Natural killer cell treated with Interleukin-12 subunit alpha and Interleukin-12 subunit beta and Interleukin-15 and Interleukin-18, amount 100 ng/mL, for 72 hours (primary cell): ENCODE measurements at places on chromosomes 5 and 9.

DNA sequence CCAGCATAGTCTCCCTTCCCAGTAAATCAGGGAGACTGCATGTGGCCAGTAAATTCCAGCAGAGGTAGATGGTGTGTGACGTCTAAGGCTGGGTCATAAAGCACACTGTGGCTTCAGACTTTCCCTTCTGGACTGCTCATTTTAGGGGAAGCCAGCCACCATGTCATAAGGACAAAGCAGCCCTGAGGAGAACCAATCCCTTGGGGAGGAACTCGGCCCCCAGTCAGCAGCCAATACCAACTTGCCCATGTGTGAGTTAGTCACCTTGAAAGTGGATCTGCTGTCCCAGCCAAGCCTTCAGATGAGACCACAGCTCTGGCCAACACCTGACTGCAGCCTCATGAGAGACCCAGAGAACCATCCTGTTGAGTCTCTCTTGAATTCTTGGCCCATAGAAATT, 14.7 kb upstream of the NINJ1 start:
- DNase-seq: no peak

DNA sequence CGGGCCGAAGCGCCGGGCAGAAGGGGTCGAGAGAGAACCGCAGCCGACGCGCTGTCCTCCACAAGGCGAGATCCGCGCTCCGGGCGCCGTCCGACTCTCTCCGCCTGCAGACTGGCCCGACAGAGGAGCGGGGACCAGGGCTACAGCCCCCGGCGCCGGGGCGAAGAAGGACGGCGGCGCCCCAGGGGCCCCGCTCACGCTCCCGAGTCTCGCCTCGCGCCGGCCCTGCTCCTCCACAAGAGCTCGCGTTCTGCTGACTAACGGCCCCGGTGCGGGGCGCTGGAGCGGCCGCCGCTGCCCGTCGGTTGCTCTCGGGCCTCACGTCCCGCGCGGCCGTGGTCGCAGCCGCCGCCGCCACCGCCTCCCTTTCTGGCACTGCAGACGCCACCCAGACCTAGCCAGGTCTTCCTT, 338 bp downstream of the ABHD17B start:
- DNase-seq: no peak

DNA sequence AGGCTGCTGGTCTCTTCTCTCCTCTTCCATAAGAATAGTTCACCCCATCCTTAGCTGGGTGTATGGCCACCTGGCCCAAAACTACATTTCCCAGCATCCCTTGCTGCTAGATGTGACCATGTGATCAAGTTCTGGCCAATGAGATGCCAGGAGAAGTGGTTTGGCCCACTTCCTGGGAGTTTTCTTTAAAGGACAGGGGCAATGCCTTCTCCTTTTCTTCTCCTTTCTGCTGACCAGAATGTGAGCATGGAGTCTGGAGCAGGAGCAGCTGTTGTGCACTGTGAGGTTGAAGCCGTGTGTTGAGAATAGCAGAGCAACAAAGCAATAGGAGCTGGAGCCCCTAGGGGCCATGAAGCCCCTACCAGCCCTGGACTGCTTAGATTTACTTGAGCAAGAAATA, 36.8 kb downstream of the C9orf50 start:
- DNase-seq: no peak

DNA sequence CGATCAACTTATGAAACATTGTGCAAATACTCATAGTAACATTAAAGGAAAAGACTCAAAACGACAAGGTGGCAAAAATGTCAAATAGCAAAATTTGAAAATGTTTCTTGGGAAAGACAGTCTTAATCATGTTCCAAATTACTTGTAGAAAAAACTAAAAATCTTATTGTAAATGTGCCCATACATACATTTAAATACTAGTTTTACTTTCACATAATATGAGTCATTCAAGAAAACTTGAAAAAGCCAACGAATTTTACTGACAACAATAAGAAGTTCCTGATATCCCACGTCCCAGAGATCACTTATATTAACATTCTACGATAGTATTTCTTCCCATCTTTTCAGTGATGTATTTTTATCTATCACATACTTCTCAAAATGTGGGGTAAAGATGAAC, 13.7 kb downstream of the MLLT3 start:
- no peak for DNase-seq
